ENCODE measurements at places on chromosomes 6 and 20.

DNA sequence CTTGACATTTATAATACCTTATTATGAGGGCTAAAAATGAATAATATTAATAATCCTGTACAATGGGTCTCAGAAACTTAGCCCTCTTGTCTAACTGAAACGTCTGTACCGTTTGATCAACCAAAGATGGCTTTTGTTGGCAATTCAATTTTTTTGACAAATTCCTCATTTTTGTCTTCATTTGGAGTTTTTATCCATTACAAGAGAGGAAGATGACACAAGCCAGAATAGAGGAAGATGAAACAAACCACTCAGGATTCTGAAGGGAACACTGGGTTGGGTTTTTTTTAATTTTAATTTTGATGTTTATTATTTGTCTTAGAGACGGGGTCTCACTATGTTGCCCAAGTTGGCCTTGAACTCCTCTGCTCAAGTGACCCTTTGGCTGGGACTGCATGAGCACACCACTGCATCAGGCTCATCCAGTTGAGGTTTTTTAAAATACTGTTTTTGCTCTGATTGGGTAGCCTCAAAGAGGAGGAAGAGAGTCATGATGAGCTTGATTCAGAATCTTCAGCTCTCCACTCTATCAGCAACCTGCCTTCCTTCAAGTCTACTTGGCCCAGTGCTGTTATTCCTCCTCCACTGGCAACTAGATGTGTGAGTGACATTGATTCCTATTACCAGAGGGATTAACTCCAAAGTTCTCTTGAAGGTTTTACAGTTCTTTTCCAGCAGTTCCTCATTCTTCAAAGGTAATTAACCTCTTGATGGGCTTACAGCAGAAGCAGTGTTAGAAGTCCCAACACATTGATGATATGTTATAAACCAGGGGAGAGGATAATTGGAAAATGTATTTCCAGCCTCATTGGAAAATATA, 71.3 kb downstream of the ATXN1 start:
- DNase-seq: peak; percentile 60

- no peak for DNase-seq
Observed at GRCh38 chr6:12602342-12602741, 114.2 kb upstream of the PHACTR1 start.

GRCh38 chr6:52515219-52515960, 61.5 kb downstream of the TRAM2 start:
- DNase-seq: no peak

DNA sequence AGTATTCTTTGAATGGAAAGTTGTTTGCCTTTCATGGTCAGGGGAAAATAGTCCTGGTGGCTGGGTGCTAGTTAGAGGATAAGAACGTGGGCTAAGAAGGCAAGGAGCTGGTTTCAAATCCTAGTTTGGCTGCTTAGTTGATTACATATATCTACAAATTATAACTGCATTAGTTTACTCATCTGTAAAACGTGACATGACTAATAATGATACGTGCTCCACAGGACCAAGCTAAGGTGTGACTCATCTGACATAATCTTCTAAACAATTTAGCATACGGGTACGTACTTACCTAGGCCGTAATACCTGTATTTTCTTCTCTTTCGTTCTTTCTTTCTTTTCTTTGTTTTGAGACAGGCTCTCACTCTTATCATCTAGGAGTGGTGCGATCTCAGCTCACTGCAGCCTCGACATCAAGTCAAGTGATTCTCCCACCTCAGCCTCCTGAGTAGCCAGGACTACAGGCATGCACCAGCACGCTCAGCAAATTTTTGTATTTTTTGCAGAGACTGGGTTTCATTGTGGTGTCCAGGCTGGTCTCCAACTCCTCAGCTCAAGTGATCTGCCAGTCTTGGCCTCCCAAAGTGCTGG, 1274.2 kb upstream of the GJE1 start:
- no peak for DNase-seq

DNA sequence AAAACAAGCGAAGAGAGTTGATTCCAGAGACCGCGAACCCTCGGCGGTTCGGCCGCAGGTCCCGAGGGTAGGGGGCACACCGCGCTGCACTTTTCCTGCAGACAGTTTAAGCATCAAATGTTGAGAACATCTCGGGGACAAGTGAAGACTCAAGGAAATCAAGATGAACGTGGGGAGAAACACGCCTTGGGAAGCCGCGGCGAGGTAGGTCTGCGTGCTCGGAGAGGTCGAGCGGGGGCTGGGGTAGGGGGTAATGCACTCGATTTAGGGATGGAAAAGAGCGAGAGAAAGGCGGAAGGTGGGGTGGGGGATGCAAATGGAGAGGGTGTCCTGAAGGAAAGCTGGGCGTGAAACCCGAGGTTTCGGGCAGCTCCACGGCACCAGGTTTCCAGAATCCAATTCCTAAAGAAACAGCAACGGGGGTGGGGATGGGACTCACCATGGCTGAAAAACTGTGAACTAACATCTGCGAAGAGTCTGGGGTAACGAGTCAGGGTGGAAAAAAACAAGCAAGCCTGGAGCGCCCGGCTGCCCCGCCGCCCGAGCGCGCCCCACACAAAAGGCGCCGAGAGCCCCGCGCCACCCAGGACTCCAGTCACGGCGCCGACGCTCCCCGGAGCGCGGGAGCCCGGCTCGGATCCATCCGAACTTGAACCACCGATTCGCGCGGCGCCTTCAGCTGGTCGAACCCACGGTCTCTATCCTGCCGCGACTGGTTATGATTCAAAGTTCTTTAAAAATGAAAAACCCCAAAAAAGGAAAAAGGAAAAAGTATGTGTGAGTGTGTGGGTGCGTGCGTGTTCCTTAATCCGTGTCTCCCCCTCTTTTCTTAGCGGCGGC, 3.5 kb downstream of the TFAP2A start:
- DNase-seq: no peak

GRCh38 chr6:169843991-169844390, 92.6 kb downstream of the ERMARD start:
- DNase-seq: no peak

GRCh38 chr6:107879941-107880340, 55.8 kb upstream of the SCML4 start:
- DNase-seq: no peak

GRCh38 chr20:10550204-10551118, 115.4 kb downstream of the SLX4IP start:
- DNase-seq: no peak

GRCh38 chr20:64058536-64058935, 4.5 kb upstream of the TCEA2 start:
- DNase-seq: no peak

DNA sequence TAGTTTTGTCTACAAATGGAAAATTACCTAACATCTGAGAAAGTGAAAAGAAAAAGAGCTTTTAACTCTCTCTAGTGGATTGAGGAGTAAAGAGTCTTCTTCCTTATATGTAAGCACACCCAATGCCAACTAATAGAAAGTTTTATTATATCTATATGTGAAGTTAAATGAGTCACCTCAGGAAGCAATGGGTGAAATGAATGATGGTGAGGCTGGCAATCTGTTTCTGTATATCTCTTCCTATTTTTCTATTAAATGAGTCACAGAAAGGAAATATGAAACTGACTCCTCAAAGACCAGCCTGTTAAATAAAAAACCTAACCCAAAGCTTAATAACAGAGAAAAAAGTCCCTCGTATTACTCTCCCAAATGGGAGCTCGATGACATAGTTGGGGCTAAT, 71.3 kb downstream of the OTOR start:
- no peak for DNase-seq

DNA sequence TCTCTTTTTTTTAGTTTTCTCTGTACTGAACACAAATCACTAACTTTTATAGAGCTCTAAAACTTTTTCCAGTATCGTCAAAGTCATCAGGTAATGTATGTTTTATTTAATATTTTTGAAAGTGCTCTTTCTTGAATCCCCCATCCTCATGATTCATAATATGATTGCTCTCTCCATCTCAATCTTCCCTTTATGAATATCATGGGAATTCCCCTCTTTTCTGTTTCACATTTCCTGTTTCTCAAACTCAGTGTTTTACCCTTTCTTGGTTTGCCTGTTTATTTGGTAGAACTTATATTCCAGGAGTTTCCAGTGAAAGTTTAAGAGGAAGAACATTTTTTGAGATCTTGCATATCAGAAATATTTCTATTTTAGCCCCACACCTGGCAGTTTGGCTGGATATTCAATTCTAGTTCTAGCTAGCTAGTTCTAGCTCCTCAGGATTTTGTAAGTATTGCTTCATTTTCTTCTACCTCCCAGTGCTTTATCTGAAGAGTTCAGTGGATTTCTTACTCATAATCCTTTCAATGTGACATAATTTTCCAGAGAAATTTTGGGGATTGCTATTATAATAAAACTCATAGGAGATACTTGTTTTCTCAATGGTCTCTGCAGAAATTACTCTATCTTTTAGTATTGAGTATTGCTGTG, 6.1 kb upstream of the C6orf58 start:
- DNase-seq: no peak

- DNase-seq: no peak
Observed at GRCh38 chr20:35446356-35447078, 8.5 kb upstream of the GDF5 start.

- DNase-seq: no peak
Observed at GRCh38 chr6:30887901-30888815, 3.8 kb downstream of the DDR1 start.

DNA sequence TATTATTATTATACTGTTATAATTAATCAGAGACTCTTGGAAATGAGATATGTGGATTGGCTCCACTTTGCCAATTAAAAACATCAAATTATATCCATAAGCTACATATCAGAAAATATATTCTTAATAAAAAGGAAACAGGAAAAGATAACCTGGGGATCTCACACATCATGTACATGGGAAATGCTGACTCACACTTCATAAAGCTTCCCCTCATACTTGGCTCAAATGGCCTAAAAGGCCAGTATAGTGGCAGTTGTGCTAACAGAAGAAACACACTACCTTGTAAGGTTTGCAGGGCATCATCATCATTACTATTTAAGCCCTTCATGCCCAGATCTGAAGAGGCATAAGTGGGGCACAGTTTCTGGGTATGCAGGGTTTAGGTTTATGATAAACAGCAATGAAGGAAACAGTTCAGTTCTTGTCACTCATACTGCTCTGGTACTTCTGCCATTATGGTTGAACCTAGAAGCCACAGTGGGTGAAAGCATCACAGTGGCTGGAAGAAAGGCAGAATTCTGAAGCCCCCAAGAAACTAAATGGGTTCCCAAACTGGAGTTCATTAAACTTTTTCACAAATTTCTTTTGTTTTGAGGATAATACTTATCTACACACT, 60.6 kb downstream of the BTBD9 start:
- DNase-seq: no peak

- no peak for DNase-seq
Observed at GRCh38 chr20:34242879-34243278, 1.7 kb downstream of the ASIP start.

- no peak for DNase-seq
Observed at GRCh38 chr6:95228636-95229035, 348.7 kb upstream of the MANEA start.

DNA sequence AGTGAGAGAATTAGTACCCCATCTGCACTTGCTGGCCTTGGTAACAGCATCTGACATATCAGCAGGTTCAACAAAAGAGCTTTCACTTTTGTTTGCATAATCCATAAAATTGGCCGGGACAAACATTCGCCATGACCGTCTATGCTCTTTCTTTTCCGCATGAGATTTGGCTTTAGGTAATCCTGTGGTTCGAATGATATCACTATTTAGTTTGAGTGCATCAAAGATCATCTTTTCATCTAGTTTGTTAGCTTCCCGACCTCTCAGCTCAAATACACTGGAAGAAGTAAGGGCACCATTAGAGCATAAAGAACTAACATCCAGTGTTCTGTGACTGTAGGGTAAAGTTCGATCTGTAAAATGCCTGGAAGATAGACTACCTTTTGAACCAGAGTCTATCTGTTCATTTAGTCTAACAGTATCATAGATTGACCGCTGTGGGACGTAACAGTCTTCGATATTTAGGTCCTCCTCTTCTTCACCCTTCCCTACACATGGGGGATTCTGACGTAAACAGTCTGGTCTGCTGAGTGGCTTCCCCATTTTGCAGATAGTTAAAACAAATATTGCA, 101.6 kb downstream of the DST start:
- peak; percentile 39 for DNase-seq

DNA sequence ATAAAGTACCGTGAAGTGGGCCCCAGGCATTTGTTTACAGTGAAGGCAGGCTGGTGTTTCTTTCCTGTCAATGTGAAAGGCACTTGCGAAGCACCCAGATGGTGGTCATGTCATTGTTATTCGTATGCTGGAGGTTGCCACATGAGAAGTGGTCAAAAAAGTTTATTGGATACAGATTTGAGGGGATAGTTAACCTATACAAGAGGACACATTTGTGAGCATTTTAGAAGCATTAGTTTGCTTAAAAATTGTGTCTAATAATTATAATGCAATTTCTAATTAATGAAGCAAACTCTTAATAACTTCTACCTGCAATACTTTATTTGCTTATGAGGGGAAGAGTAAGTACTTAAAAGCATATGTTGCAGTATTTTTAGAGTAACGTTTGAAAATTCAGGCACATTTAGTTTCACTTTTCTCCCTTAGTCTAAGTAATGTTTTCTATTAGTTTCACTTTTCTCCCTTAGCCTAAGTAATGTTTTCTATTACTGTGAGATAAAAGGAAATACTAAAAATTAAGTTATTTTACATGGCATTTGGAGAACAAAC, 120.7 kb upstream of the CLDN20 start:
- DNase-seq: peak; percentile 5

DNA sequence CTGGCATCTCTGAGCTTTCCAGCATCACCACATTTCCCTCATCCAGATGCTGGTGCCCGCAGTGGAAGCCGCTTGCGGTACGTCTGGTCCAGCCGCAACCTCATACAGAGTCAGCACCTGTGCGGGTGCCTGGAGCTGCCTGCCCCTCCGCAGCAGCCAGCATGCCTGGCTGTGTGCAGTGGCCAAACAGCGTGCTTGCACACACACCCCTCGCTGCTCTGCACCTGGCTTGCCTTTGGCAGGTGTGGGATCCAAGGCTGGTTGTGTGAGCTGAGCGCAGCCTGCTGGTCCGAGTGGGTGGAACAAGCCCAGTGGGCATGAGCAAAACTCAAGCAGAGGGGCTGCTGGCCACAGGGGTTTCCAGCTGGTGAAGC, 3.1 kb upstream of the HINT3 start:
- DNase-seq: no peak

DNA sequence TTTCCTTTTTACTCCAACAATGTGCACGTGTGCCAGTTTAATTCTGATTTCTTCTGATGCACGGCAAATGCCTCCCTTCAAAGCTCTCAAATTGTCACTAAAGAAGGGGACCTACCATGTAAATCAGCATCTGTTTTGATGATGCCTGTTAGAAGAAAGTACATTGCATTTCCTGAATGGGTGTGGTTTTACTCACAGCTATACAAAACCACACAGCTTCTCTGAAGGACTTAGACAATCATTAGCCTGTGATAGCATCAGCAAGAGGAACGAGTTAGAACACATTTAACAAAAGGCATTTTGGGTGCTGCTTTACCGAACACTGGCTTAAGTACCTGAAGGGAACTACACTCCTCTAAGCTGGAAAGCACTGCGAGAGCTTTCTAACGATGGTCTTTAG, 109.4 kb downstream of the ATXN1 start:
- no peak for DNase-seq

Measured in suppressor macrophage (primary cell).